Activated CD8-positive, alpha-beta memory T cell treated with anti-CD3 and anti-CD28 coated beads for 1 hour (primary cell): ENCODE measurements at places on chromosomes 3 and 15.

DNA sequence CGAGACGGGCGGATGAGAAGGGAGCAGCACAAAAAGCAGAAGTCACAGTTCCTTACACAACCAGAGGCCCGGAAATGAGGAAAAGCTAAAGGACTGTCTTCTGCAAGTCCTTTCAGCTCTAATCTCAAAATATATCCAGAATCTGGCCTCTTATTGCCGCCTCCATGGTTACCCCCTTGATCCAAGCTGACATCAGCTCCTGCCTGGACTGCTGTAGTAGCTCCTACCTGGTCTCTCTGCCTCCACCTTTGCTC is 324.0 kb upstream of the ROPN1 start:
- DNase-seq: no peak

GRCh38 chr3:160402221-160403027 is 3.0 kb downstream of the SMC4 start:
- DNase-seq: no peak

- no peak for DNase-seq
Observed at GRCh38 chr15:87764461-87765240, 491.9 kb downstream of the NTRK3 start.

GRCh38 chr15:40029979-40030893 is 8.7 kb downstream of the SRP14 start:
- DNase-seq: no peak

DNA sequence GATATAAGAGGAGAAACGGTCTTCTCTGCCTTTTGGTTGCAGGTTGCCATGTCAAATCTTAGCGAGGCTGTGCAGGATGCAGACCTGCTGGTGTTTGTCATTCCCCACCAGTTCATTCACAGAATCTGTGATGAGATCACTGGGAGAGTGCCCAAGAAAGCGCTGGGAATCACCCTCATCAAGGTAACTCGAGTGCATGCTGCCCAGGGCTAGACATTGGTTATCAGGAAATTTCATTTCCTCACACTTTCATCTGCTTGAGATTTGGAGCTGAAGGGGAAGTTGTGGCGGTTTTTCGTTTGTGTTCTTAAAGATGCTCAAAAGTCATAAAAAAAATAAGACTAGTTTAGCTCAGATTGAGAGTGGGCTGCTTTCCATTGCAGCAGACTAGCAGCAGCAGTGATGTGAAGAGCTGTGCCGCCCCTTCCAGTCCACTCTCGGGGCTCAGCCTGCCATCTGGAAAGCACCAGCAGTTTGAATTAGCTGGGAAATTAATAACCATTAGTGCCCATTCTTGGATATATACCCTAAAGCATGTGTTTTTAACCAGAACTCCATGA is 32.2 kb downstream of the GPD1L start:
- no peak for DNase-seq

DNA sequence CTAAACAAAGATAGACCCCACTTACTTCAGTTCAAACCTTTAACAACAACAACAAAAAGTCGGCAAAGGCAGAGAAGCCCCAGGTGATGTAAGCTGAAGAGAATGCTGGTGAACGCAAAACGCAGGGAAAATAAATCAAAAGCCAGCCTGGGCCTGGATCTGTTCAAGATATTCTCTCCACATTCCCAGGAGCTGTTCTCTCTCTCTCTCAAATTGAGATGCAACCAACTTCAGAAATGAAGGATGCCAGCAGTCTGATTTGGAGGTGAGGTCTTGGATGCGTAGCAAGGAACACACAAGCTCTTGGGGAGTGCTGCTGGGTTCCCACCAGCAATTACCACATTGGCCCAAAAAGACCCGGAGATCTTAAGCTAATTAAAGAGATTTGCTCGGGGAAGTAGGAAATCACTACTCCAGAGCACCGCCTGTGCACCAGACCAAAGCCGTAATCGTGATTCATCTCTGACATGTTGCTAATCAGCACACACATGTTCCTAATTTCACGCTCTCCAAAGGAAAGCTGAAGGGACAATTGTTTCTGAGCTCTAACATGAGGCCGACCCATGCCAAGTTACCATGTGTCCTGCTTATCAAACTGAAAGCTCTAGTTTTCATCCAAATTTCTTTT is 37.1 kb downstream of the IL17RD start:
- no peak for DNase-seq

GRCh38 chr3:121819236-121819635 is 15.6 kb downstream of the IQCB1 start:
- no peak for DNase-seq

- no peak for DNase-seq
Observed at GRCh38 chr15:35624881-35625280, 78.9 kb upstream of the DPH6 start.

- no peak for DNase-seq
Observed at GRCh38 chr3:101861212-101861788, 12.0 kb downstream of the NFKBIZ start.

GRCh38 chr3:126730376-126730775 is 26.3 kb downstream of the CHCHD6 start:
- DNase-seq: no peak

- no peak for DNase-seq
Observed at GRCh38 chr3:151384741-151385174, at the start of gene P2RY12. Gene P2RY12, minus strand, starts transcription at chr3:151384753. Its CDS starts 45,908 bp downstream, at chr3:151338845.

GRCh38 chr15:57509126-57509525 is 82.6 kb upstream of the MYZAP start:
- DNase-seq: no peak

GRCh38 chr3:171796625-171797264 is 13.5 kb downstream of the PLD1 start:
- DNase-seq: no peak

- no peak for DNase-seq
Observed at GRCh38 chr3:25441234-25441856, 13.3 kb downstream of the RARB start.

DNA sequence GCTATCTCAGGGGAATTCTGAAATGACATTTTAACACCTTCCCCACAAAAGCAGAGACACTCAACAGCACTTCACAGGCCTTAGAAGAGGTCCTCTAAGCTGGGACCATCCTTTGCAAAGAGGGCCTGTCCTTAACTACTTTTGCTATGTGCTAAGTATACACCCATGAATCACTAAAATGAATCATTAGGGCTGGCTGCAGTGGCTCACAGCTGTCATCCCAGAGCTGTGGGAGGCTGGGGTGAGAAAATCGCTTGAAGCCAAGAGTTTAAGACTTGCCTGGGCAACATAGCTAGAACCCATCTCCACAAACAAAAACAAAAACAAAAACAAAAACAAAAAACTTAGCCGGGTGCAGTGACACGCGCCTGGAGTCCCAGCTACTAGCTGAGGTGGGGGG is 53.9 kb upstream of the MELTF start:
- no peak for DNase-seq

DNA sequence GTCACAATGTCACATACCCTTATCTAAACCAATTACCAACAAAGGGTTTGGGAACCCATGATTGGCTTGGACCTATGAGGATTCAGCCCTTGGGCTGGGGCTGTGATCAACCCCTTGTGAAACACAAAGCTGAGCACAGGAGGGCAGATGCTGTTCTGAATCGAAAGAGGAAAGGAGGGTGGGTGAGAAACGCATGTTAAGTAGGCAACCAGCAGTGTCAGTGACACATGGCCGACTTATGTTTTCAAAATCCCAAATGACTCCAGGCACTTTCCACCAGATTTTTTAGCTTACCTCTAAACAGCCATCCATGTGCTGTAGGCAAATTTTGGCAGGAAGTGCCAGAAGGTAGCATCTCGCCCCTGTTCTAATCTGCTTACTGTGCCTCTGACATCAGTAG is 34.1 kb upstream of the KLHL25 start:
- DNase-seq: no peak

DNA sequence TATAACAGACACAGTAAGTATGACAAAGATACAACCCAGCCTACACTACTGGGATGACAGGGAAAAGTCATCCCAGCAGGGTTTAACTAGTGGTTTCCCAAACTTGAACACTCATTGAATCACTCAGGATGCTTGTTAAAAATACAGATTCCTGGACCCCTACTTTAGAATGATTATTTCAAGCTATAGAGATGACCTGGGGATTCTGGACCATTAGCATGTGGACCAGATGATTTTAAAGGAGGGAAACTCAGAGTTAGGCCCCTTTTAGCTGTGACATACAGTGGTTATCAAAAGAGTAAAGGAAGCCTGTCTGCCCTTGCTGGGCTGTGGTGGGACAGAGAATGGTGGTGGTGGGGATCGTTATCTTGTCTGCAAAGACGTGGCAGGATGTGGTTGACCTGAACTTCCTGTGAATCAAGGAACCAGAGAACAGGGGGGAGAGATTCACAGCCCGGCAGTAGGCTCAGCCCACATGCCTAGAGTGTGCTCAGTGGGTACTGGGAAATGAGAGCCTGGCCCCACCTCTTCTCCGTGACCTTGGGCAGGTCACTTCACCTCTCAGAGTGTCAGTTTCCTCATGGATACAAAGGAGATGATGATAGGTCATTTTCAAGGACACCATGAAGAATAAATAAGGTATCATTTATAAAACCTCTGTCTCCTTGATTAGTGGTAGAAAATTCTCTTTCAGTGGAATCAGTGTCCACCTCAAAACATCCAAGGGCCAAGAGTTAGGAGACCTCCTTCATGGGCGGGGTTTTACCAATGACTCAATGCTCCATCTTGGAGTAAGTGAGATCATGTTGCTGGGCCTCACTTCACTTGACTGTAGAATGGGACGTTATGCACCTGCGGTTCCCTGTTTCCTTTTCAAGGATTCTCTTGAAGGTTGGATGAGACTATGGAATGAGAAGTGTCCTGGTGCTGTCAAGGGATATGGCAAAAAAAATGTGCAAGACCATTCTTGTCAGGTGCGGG is 306.5 kb downstream of the RPLP1 start:
- DNase-seq: peak; percentile 69

- DNase-seq: no peak
Observed at GRCh38 chr3:140731440-140732119, 53.7 kb downstream of the TRIM42 start.

GRCh38 chr3:58670506-58671135 is 4.0 kb upstream of the FAM3D start:
- no peak for DNase-seq

DNA sequence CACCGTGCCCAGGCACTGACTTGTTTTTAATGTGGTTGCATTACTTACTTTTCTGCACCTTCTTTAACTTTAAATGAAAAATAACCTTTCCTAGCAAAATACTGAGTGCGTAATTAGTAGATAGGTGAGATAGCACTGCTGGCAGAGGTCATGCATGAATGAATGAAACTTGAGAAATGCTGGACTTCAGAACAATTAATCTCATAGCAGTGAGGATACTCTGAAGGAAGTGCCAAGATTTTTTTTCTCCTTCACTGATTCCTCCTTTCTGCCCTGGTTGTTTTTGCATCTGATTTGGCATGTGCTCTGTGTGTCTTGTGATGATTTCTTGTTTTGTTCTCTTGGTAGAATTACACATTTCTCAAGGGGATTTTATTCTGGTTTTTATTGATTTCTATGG is 378.9 kb downstream of the PTPRG start:
- DNase-seq: no peak

GRCh38 chr3:133945381-133946095 is 49.9 kb upstream of the RAB6B start:
- DNase-seq: no peak

- DNase-seq: no peak
Observed at GRCh38 chr3:124845406-124845805, 41.8 kb downstream of the ITGB5 start.

GRCh38 chr3:124520970-124521369 is 209.3 kb upstream of the UMPS start:
- DNase-seq: no peak

DNA sequence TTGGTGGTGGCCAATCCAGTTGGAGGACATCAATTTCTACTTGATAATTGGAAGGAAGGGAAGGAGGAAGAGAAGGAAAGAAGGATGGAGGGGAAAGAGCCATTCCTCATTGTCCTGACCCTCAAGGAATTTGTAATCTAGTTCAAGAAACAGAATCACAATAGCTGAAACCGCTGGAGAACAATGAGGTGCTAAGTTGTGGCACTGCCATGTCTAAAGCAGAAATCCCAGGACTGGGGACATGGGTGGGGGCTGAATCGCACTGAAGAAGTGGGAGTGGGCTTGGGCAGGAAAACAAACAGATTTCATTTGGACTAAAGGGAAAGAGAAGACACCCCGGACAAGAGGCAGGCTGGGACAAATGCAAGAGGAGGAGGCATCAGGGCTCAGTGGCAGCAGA is 183.6 kb downstream of the UACA start:
- DNase-seq: no peak

- DNase-seq: no peak
Observed at GRCh38 chr3:197428117-197428801, 127.5 kb downstream of the BDH1 start.

GRCh38 chr3:146503461-146504202 is 34.3 kb upstream of the PLSCR2 start:
- no peak for DNase-seq

GRCh38 chr15:35071106-35071505 is 14.0 kb downstream of the NANOGP8 start:
- no peak for DNase-seq

DNA sequence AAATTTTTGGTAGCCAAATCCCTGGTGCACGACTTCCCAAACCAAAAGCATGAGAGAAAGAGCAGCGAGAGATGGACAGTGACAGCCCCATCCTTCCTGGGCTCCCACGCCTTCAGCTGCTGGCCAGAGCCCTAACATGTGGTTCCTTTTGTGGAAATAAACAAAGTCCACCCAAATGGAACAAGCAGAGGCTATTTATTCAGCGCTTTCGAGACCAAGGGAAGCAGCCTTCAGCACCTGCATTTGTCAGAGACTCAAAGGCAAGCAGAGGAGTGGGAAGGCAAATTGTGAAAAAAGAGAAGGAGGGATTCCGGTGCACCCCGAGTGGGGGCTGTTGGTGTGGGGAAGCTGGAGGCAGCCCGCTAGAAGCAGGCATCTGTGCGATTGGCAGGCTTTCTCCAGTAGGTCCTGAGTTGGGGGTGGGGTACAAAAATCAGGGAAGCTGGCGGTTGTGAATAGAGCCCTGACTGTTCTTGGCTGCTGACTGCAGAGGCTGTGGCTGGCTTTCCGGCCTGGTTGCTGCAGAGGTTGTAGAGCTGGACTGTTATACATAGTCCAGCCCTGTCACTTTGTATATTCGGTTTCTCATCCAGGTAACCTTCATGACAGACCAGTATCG is 427.2 kb downstream of the OCA2 start:
- no peak for DNase-seq

- DNase-seq: no peak
Observed at GRCh38 chr3:30273304-30274072, 332.9 kb upstream of the TGFBR2 start.

DNA sequence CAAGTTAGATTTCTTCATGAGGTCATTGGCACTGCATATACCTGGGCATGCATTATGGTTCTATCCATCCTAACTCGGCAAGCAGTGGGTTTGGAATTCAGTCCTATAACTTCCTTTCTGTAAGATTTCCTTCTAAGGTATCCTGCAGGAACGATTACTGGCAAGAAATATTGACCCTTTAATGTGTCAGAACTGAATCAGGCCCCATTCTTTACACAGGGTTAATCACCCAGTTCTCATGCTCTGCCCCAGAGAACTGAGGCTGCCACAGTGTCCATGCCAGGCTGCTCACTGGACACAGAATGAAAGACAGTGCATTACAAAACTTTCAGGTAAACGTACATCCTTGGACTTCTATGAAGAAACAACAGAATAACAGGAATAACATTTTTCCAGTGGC is 108.9 kb downstream of the RPL22L1 start:
- no peak for DNase-seq

- no peak for DNase-seq
Observed at GRCh38 chr3:97037294-97037943, 223.0 kb downstream of the EPHA6 start.

- no peak for DNase-seq
Observed at GRCh38 chr3:112327371-112327951, 5.5 kb upstream of the CD200 start.
